ENCODE measurements at places on chromosomes 2 and 18.

DNA sequence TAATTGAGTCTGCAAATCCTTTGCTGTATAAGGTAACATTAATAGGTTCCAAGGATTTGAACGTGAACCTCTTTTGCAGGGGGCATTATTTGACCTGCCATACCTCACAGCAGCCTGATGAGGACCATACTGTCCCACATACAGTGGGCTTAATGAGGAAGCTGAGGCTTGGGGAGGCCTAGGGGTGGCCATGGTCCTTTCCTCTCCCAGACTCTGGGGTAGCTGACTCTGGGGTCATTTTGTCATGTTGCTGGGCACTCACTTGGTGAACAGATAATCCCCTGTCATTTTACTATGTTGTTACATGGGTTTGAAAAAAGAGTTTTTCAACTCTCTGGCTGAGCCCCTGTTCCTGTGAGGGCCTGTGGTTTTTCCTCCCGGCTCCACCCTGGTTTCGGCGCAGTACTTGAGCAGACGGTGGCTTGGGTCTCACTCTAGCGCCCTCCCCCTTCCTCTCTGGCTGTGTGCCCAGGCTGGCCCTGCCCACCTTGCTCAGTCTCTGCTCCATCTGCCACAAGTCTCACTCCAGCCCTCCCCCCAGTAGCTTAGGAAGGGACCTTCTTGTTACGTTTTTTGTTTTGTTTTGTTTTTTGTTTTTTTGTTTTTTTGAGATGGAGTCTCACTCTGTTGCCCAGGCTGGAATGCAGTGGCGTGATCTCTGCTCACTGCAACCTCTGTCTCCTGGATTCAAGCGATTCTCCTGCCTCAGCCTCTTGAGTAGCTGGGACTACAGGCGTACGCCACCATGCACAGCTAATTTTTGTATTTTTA lies 21.0 kb downstream of the INPP4A start:
- DNase-seq = peak; percentile 83

- no peak for DNase-seq
Observed at GRCh38 chr2:172588931-172589330, 33.0 kb downstream of the PDK1 start.

GRCh38 chr2:23993736-23994269 lies 16.1 kb upstream of the MFSD2B start:
- DNase-seq = no peak

GRCh38 chr2:218881744-218882460 lies 1.2 kb downstream of the WNT10A start:
- DNase-seq = peak; percentile 69

DNA sequence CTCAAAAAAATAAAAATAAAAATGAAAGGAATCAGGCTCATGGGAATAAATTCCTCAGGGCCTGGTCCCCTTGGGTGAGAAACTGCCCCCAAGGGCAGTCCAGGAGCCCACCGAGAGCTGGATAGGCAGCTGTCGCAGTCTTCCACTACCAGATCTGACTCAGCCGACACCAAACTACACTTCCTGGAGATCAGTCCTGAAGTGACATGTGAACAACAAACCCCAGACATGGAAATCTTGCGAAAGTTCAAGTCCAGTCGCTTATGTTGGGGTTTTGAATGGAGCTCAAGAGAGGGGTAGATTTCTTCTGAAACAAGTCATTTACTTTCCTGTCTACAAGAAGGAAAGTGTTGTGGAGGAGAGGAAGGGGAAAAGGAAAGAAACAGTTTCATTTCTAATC lies 12.9 kb downstream of the ADCY3 start:
- DNase-seq = no peak

DNA sequence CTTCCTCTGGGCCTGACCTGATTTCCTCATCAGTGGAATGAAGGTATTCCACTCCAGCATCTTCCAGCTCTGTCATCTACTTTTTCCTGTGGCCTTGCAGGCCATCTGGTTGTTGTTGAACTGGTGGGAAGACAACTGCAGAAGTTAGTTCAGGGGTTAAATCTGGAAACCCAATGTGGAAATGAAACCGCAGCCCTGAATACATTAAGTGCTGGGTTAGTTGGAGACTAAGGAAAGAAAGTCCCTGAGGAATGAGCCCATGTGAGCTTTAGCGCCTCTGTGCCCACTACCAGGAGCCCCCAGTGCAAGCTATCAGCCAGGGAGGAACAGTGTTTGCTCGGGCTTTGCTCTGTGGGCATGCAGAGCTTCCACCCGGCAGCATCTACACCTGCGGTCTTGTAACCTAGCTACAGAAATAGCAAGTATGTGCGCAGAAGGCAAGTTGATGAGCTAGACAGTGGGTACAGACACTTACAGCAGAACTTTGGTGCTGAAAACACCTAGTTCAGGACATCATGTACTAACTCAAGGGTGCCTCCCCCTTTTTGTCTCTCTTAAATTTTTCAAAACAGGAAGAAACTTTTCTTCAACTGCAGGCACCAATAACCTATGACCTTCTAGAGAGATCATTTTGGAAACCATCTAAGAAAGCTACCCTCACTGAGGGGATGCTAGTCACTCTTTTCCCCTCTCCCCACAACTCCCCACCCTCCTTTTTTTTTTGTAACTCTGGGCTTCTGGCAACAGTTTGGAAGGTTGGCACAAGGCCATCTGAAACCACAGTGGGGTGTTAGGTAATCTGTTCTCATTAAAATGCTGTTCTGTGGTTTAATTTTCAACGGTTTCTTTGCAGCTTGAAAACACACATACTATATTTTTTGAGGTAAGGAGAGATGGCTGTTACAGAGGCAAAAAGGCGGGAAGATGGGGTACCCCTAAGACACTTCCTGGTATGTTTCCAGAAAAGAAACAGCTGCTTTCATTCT lies 18.3 kb upstream of the CXCR4 start:
- peak; percentile 47 for DNase-seq

DNA sequence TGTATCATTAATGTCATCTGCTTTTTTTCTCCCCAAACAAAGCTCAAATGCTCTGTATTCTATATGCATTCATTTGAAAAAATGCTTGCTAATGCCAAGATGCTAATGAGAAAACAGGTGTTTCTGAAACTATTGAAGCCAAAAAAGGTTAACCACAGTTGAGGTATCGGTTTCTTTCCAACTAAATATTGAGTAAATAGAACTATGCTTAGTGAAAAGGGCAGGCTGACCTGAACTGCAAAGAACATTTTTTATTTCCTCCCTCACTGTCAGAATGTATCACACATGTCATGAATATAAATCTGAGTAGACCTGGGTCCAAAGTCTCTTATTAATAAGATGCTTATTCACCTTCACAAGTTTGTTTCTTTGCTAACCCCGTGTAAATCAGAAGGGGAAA lies 866.6 kb downstream of the CPS1 start:
- DNase-seq = no peak

- peak; percentile 69 for DNase-seq
Observed at GRCh38 chr2:176174824-176175708, 13.4 kb upstream of the HOXD1 start.

- DNase-seq = no peak
Observed at GRCh38 chr2:72985891-72986683, 68.8 kb downstream of the EMX1 start.

- DNase-seq = no peak
Observed at GRCh38 chr2:96773922-96774321, 13.2 kb downstream of the CNNM4 start.

DNA sequence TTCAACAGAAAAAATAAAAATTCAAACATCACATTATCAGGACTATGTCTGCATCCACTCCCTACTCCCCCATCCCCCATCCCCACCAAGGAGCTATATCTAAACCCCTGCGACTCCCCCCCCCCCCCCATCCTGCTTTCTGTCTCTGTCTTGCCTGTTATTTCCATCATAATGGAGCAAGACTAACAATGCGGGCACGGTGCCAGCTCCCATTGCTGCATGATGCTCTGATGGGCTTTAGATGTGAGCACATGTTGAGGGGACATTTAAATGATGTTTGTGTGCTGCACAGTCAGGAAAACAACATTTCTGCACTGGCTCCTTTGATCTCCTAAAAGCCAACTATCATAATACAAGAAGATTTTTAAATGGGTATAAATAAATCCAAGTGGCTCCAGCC lies 644.2 kb upstream of the SETBP1 start:
- DNase-seq = no peak

Data from NCI-H524 (cell line).